ENCODE measurements at places on chromosomes 13 and 19.

- DNase-seq = no peak
Measured at GRCh38 chr19:51450730-51451307, 7.4 kb downstream of the SIGLEC8 start.

DNA sequence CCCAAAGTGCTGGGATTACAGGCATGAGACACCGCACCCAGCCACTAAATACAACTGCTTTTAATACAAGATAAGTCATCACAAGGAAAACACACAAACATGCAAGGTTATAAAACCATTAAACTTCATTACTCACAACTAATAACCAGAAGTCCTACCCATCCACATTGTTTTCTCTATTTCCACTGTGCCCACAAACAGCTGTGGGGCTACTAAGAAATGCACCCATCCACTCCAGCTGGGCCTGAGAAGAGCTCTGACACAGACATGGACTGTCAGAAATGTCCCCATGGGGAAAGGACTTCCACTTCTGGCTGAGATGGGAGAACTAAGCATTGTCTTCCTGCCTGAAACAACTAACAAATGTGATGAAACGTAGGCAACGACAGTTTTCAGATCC, 17.2 kb downstream of the SAFB2 start:
- no peak for DNase-seq

- DNase-seq = no peak
Measured at GRCh38 chr13:64527561-64527960, 2702.6 kb downstream of the PCDH9 start.

- DNase-seq = no peak
Measured at GRCh38 chr13:76833441-76833954, 52.7 kb downstream of the KCTD12 start.

DNA sequence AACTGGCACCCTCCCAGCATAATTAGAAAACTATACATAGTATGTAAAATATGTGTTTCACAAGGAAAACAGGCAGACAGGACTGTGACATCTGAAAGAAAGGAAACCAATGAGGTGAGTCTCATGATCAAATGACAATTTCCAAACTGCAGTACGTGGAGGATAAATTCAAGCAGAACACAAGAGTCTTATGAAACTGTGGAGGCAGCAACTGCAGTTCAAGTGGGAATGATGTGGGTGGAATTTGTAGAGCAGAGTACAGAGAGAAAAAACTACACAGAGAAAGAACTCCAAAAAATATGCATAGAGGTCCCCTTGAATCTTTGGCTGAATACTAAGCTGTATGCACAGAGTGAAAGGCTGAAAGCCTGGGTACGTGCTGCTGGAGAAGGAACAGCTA, 9.7 kb downstream of the SIGLEC6 start:
- no peak for DNase-seq

DNA sequence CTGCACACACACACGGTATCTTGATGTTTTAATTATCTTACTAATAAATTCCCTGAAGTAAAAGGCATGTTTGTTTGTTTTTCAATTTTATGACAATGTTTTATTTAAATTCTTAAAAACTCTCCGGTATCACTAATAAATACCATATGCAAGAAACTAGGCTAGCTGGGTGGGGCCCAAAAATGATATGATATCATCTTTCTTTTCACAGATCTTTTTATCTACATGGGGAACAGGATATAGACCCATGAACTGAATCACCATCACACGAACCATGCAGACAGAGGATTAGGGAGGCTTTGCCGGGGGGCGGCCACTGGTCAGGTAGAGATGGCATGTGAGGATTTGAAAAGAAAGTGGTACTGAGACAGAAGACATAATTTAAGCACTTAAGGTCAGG, 266.4 kb downstream of the ENOX1 start:
- DNase-seq = no peak

DNA sequence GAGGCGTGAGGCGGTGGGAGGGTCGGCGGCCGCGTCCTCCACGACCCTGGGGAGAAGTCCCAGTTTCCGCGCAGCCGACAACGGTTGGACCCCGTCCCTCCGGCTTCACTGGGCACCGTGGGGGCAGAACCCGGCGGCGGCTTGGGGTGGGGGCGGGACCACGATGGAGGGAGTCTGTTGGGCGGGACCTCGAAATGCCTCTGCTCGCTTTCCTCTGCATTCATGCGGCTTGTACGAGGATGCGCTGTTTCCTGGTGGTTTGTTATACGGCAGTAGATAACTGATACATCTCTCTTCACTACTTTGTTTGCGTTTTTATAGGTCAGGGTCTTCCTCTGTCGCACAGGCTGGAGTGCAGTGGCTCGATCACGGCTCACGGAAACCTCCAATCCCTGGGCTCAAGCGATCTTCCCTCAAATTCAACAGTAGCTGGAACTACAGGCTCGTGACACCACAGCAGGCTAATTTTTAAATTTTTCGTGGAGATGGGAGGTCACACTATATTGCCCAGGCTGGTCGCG, 24.6 kb upstream of the ZNF846 start:
- no peak for DNase-seq

DNA sequence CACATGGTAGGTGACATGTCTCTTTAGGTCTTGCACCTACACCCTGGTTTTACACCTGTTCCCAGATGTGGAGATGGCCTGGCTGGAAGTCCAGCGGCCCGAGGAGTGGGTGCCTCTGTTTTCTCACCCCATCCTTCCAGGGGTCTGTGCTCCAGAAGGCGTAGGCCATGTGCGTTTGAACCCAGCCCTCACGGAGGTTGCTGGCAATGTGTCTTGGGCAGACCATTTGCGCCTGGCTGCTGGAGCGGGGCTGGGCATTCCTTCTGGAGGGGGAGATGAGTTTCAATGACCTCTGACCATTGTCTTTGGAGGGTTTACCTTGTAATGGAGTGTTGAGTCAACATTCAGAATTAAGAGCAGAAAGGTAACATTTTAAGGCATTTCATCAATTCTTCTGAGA, 54.8 kb upstream of the ZNF536 start:
- DNase-seq = no peak

GRCh38 chr19:18541258-18541991, 1.9 kb downstream of the FKBP8 start:
- no peak for DNase-seq

DNA sequence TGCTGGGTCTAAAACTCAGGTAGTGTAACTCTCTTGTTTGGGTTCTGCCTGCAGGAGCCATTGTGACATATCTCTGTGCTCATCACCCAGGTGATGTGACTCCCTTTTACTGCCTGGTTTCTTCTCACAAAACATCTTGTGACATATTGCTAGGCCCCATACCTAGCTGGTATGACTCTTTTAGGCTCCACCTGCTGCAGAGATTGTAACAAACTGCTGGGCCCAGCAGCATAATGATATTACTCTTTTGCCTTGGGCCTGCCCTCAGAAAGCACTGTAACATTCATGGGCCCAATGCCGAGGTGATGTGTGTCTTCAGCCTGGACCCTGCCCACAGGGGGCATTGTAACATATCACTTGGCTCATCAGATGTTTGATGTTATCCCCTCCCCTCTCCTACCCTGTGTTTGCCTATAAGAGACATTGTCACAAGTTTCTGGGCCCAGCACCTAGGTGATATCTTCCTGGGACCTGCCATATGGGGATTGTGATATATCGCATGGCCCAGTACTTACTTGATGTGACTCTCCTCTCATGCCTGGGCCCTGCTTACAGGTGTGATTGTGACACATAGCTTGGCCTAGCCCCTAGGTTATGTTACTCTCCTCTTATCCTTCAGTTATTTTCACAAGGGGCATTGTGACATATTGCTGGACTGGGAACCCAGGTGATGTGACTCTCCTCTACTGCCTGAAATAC, 18.0 kb upstream of the ZNF681 start:
- DNase-seq = no peak

DNA sequence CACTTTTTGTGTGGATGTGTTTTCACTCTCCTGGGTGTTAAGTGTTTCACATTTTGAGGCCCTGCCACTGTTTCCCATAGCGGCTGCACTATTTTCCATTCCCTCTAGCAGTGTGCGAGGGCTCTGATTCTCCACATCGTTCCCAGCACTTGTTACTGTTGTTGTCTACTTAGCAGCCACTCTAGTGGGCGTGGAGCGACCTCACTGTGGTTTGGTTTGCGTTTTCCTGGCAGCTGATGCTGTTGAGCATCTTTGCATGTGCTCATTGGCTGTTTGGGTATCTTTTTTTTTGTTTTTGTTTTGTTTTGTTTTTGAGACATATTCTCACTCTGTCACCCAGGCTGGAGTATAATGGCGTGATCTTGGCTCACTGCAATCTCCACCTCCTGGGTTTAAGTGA, 14.4 kb downstream of the NAXD start:
- DNase-seq = no peak

DNA sequence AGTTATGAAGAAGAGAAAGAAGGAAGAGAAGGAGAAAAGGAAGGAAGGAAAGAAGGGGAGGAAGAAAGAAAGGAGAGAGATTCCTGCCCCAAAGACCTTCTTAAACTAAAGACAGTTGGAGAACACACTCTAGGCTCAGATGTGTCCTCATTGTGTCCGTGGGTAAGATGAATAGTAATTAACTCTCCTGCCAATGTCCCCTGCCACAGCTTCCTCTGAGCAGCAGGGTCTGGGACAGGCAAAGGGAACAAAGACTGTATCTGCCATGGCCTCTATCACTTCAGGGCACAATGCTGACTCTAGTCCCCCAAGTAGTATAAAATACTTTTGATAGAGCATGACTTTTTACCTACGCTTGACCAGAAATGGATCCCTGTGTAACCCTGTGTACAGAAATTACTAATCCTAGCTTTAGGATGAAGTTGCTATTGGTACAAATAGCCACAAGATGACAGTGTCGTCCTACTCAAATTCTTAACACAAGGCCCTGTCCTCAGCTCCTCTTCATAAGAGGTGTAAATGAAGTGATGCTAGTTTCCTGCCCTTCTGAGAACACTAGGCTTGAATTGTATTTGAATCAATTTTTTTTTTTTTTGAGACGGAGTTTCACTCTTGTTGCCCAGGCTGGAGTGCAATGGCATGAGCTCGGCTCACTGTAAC, 186.2 kb upstream of the GPR12 start:
- peak; percentile 52 for DNase-seq

DNA sequence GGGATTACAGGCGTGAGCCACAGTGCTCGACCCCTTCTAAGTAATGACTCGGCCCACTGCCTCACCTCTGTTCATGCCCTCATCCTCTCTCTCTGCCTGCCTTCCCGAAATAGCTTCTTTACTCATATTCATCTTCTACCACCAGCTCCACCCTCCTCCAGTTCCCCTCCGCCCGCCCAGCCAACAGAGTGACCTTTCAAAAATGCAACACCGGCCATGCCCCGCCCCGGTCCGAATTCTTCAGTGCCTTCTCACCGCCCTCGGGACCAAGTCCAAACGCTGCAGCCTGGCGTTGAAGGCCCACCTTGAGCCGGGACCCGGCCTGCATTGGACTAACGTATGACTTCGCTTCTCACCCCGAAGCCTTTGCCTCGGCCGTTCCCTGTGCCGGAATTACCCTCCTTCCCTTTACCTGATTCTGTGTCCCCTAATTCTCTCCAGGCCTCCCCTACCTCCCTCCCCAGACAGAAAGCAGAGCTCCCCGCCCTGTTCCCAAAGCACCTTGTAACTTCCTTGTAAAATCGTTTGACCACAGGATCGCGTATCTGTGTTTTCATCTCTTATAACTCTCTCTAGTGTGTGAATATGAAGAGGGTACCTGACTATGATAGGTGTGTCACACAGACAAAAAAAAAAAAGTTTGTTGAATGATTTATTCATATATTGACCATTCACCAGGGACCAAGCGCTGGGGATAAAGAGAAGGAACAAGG, 8.1 kb upstream of the MUC16 start:
- DNase-seq = no peak

DNA sequence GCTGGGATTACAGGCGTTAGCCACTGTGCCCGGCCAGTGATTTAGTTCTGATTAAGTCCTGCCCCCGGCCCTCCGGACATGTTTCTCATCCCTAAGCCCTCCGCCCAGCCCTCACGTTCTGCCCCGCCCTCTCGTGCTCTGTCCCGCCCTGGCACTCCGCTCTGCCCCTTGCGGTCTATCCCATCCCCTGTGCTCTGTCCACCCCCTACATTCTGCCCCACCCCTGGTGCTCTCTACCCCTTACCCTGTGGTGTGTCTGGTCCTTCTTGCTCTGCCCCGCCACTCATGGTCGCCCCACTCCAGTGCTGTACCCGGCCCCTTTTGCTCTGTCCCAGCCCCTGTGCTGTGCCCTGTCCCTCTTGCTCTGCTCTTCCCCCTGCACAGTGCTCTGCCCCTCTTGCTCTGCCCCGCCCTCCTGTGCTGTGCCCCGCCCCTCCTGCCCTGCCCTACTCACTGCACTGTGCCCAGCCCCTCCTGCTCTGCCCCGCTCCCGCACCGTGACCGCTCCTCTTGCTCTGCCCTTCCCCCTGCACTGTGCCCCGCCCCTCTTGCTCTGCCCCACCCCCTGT, 3.0 kb downstream of the GTPBP3 start:
- DNase-seq = no peak

DNA sequence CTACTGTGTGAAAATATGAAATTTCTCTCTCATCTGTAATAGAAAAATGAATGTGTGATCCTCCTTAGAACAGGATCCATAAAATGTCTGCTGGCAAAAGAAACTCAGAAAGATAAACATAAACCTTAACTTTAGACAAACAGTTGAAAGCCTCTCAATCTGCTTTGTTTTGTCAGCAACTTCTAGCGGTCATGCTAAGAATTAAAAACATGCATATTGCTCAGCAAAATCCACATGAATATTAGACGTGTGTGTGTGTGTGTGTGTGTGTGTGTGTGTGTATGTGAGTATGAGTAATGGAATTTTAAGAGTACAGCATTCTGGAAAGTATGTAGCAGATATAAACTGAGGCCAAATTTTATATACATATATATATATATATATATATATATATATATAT, 1779.2 kb upstream of the MIR17HG start:
- DNase-seq = no peak

DNA sequence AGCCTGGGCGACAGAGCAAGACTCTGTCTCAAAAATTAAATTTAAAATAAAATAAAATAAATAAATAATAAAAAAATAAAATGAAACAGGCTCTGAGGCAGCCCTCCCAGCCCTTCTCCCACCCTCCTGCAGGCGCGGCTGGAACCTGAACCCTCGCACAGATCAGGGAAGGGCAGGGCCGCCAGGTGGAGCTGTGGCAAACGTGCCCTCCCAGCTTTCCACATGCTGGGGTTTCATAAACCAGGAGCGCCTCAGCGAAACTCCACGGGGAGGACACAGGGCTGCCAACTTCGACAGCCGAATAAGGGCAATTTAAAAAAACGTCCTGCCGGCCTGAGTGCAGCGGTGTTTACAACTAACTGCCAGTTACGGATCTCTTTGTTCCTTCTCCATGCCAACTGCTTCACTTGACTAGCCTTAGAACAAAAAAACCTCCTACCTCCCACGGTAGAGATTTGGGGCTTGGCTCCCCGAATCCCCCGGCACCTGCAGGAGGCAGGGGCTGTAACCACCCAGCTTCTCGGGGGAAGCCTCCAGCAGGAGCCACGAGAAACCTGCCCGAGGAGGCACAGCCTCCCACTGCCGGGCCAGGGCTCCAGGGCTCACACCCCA, 15.9 kb downstream of the ZNF787 start:
- peak; percentile 73 for DNase-seq

- DNase-seq = no peak
Measured at GRCh38 chr19:3302755-3303154, 63.6 kb upstream of the NFIC start.

DNA sequence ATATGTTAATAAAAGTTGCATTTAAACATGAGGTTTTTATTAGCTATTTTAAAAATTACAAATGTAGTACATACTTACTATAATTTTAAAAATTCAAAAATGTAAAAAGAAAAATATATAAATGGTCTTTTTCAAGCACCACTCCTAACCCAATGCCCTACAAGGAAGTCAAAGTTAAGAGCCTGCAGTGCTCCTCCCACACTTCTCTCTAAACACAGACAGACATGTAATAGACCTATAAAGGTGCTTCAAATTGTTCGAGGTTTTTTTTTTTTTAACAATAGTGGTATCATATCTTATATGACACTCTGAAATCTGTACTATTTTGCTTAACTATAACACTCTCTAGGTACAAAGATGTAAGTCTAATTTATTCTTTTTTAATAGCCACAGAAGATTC, 25.4 kb downstream of the VWA8 start:
- DNase-seq = no peak

Data from NCI-H2107 (cell line).